ENCODE measurements at places on chromosomes 2 and 18. TPM values are rescaled to one million over a fixed set of nuclear protein-coding genes. Genes with fewer than 3 reads are reported as not detected.

KCNS3 gene
- total RNA-seq, result 0.66 TPM

TMEFF2 gene
- 0.26 TPM for total RNA-seq

CRACDL gene
- total RNA-seq, result 0.13 TPM

ATP6V1C2 gene
- total RNA-seq, result not detected

BCL2 gene
- total RNA-seq, result 1.6 TPM

ZBTB7C gene
- 0.53 TPM for total RNA-seq

COL4A3 gene
- 16.2 TPM for total RNA-seq

LOXHD1 gene
- not detected for total RNA-seq

ST6GAL2 gene
- total RNA-seq, result not detected

SERPINB3 gene
- not detected for total RNA-seq

PROKR1 gene
- total RNA-seq, result under 0.01 TPM

ADAM23 gene
- total RNA-seq, result 7.7 TPM

ASAP2 gene
- total RNA-seq, result 83.4 TPM

PSD4 gene
- 0.19 TPM for total RNA-seq

DNAJC5G gene
- not detected for total RNA-seq

PDE11A gene
- total RNA-seq, result under 0.01 TPM

ZNF532 gene
- total RNA-seq, result 55.5 TPM

SLC11A1 gene
- 0.19 TPM for total RNA-seq

CEP192 gene
- 31.0 TPM for total RNA-seq

MC2R gene
- not detected for total RNA-seq

TBR1 gene
- total RNA-seq, result not detected

NAT8 gene
- not detected for total RNA-seq

ECEL1 gene
- not detected for total RNA-seq

CROCC2 gene
- total RNA-seq, result under 0.01 TPM

UBXN4 gene
- 69.9 TPM for total RNA-seq

SP5 gene
- not detected for total RNA-seq

NR4A2 gene
- 9.4 TPM for total RNA-seq

RAB27B gene
- 5.0 TPM for total RNA-seq

TNFAIP6 gene
- total RNA-seq, result 25.2 TPM

PLEKHB2 gene
- total RNA-seq, result 170 TPM

SFTPB gene
- not detected for total RNA-seq

GPR55 gene
- not detected for total RNA-seq

KLHL30 gene
- 1.6 TPM for total RNA-seq

RNF138 gene
- 16.5 TPM for total RNA-seq

Measured in aortic smooth muscle cell (primary cell).